Esophagus squamous epithelium (tissue), 5 donors: ENCODE measurements at places on chromosomes 1 and 21.

GRCh38 chr1:44354268-44354839, 703 bp downstream of the ERI3 start:
- DNase-seq, result no peak

DNA sequence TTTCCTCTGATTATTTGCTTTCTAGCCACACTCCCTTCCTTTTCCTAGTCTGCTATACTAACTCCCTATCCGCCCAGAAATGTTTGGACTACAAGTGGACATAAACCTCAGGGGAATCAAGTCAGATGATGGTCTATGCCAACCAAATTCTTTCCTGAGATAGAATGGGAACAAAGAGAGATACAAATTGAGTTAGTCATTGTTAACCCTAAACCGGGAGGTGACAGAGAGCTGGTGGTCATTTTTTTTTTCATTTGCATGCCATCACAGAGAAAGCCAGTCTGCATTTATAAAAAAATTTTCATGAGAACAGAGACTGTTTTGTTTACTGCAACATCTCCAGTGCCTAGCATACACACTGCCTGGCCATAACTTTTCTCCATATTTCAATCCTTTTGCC, 35.0 kb downstream of the MYSM1 start:
- DNase-seq, result no peak

- no peak for DNase-seq
Observed at GRCh38 chr1:91572044-91572443, 71.4 kb downstream of the CDC7 start.

- DNase-seq, result no peak
Observed at GRCh38 chr21:43644609-43645008, 14.7 kb downstream of the HSF2BP start.

DNA sequence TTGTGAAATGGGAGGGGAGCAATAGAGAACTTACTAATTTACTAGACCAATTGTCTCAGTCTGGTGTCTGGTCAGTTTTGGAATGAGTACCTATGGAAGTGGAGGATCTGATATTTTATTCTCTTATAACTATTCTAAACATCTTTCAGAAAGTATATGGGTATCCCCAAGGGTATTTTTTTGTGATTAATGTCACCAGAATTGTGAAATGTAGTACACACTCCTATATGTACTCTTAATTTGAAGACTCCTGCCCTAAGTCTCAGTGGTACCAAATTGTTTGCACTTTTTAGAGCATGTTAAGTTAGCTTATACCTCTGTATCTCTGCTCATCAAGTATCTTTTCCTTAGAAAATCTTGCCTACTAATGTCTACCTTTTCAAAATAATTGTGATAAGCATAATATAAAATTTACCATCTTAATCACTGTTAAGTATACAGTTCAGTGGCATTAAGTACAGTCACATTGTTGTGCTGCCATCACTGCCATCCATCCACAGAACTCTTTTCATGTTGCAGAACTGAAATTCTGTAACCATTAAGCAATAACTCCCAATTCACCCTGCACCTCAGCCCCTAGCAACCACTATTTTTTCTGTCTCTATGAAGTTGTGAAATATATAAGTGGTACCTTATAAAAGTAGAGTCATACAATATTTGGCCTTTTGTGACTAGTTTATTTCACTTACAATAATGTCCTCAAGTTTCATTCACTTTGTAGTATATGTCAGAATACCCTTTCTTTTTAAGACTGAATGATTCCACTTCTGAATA, 40.5 kb downstream of the SLC30A7 start:
- no peak for DNase-seq

DNA sequence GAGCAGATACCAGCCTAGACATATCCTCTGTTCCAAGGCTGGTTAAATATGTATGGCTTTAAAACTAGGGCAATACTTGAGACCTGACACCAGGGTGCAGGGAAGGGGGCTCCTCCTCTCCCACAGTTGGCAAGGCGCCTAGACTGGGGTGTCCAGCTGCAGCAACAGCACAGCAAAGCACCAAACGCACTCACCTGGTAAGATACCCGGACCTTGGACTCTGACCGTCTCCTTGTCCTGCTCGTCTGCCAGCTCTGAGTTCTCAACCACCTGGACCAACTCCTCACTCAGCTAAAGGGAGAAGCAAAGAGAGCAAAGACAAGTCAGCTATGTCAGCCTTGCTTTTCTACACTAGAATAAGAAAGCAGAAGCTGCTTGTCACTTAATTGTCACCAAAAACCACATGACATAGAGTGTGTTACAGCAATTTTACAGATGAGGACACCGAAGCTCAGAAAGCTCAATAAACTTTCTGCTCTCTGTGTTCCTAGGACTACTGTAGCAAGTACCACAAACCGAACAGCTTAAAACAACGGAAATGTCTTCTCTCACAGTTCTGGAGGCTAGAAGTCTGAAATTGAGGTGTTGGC, 4.4 kb downstream of the PACC1 start:
- no peak for DNase-seq

GRCh38 chr1:96979304-96980268, 258.0 kb downstream of the PTBP2 start:
- DNase-seq, result no peak

DNA sequence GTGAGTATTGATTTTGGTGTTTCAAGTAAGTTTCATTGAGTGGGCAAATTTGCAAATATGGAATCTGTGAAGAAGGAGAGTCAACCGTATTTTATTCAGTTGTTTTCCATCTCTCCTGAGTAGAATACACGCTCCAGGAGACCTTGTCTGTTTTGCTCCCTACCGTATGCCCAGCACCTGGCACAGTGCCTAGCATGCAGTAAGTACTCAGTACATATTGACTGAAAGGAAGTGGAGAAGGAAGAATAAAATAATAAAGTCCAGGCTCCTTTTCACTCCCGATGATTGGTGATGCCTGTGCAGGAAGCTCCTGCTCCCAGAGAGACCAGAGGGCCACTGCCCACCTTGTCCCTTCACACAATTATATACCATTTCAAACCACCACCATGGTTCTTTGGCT, 59.4 kb upstream of the NEK2 start:
- no peak for DNase-seq

DNA sequence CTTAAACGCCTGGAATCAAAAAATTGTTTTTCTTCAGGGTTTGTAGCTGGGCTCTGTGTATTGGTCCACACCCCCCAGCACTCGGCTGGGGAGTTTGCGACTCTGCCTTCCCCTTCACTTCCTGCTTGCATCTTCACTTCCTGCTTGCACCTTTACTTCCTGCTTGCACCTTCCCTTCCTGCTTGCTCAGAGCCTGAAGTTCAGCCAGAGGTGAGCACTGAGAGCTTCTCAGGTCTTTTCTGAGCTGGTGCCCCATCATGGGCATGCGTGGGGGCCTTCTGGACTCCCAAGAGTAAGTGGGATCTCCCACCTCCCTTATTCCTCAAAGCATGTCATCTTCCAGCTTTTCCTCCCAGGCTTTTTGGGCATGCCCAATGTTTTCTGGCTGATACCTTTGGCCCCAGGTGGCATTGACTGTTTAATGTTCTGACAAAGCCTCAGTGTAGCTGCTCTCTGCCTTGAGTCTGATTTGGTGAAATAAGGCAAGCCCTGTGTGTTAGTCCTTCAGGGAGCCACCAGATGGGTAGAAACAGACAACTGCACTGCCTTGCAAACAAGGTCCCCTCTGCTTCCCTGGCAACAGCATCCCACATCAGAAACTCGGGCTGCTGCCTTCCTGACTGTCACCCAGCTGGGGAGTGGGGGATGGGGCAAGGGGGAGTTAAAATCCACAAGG, 3.5 kb downstream of the KRTAP10-2 start:
- no peak for DNase-seq

DNA sequence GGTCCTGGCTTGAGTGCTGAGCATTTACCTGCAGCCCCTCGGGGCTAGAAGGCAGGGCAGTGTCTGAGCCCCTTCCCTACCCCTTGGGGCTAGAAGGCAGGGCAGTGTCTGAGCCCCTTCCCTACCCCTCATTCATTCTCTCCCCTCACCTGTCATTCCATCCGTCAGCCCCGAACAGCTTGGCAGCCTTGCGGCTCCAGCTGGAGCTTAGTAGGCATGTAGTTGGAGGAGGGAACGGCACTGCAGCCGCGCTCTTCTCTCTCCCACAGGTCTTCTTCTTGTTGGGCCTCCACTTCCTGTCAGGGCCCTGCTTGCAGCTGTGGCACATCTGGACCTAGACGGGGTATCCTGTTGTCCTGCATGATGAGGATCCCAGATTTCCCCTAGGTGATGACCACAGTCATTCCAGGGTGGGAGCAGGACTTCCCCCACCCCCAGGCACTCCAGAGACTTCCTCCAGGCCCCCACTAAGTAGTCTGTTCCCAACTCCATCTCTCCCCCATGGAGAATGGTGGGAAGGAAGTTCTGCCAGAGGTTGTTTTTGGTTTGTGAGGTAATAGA, 22.2 kb downstream of the MAPKAPK2 start:
- no peak for DNase-seq
